A172 (cell line): ENCODE measurements at places on chromosomes 1 and 21.

GRCh38 chr1:78177708-78178270 is 132.0 kb downstream of the GIPC2 start:
- DNase-seq: no peak

GRCh38 chr1:64967381-64967780 is 1.0 kb upstream of the JAK1 start:
- peak; percentile 10 for DNase-seq

DNA sequence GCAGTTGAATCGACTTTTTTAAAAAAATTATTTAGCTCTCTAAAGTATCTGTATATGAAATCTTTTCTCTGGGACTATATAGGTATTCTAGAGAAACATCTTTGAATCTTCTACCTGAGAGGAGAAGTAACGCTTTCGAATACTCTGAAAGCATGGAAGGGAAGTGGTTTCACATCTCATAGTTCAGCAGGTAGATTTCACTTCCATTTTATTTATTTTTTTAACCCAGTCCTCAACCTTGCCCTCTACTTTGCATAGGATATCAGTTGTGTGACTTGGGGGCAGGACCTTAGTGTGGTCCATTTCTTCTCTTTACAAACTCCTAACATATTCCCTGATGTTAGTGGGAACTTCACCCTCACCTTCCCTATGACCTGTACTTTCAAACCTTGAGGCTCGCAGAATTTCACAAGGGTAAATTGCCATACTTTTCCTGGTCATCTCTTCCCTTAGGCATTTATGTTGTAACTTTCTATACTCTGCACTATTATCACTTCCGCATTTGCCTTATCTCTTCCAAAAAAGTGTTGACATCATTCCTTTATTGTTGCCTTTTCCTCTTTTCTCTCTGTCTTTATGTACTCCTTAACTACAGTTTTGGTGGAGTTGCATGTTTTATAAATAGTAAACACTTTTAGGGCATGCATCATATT is 1208.5 kb upstream of the ADGRL4 start:
- no peak for DNase-seq

DNA sequence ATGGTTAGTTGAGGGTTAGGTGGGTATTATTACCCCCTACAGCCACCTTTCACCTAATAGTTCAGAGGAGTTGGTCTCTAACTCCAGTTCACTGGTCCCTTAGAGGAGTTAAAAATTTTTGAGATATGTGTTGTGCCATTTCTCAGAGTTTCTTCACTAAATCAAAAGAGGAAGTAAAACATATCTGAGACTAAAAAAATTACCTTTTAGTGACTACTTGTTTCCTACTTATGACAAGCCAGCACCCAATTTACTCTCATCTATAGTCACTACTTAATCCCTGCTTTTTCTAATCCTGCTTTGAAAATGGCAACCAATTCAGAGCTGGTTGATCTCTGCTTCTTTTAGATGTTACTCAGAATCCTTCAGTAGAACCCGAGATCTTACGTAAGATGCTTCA is 1316.8 kb upstream of the B3GALT2 start:
- no peak for DNase-seq

DNA sequence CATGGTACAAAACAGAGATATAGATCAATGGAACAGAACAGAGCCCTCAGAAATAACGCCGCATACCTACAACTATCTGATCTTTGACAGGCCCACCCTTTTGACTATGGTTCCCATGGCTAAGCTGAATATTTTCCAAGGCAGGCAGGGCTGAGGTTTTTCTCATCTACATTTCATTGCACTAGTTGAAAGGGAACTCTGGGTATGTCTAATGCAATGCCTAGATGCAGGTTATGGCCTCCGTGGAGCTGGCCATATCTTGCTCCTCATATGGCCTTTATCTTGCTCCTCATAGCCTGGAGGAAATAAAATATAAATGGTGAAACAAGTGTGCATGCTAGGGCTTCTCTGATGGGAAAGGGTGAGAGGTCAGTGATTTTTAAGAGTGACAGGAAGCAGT is 10.6 kb downstream of the SPRR5 start:
- DNase-seq: no peak

DNA sequence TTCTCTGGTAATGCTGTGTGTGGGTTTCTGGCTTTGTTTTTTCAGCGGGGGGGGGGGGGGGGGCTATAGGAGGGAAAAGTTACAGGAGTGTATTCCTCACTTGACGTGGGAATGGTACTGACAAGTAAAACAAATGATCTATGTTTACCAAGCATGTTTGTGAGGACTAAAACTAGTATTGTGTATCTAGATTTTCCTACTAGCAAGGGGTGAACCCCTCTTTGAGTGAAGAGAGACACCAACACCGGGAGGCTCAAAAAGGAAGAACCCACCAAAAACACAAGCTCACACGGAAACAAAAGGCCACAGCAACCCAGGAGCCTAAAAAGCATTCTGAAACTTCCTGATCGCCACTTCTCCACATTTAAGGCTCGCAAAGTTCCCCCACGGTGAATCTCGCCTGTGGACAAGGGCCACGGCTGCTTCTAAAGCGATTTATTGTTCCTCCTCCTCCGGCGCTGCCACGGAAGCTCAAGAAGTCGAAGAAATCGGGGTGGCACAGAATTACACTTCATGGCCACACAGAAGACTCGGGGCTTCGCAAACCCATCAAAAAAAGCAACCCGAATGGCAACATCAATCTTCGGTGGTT is 703 bp downstream of the PUM1 start:
- DNase-seq: peak; percentile 3

- DNase-seq: peak; percentile 11
These were observed at the start of gene ILDR2 for GRCh38 chr1:166975361-166976129. TSS of gene ILDR2 (minus strand) at chr1:166975540. CDS start at chr1:166975268, 272 bp downstream.

DNA sequence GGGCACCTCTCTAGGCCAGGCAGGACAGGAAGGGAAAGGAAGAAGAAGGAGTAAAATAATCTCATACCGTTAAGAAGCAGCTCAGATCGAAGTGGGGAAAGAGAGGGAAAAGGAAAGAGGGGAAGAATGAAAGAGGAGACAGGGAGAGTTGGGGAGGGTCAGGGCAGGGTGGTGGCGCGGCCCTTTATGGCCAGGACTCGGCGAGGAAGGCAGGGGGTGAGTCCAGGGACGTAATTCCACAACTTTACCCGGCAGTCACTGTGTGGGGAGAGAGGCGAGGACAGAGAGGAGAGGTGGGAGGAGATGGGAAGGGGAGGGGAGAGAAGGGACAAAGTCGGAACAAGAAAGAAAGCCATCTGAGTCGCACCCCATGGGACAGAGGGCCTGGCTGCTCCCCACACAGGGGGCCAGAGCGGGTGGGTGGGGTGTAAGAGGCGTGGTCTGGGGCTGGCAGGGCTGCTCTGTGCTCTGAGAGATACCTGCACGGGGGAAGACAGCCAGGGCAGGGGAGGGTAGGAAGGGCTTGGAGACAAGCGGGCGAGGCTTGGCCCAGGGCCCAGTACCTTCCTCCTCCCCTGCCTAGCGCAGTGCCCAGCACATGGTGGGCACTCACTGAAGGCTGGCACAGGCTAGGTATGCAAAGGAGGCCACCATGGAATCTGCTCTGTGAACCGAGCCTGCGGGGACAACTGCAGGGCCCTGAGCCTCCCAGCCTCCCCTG is 49.4 kb downstream of the KIF21B start:
- DNase-seq: no peak

DNA sequence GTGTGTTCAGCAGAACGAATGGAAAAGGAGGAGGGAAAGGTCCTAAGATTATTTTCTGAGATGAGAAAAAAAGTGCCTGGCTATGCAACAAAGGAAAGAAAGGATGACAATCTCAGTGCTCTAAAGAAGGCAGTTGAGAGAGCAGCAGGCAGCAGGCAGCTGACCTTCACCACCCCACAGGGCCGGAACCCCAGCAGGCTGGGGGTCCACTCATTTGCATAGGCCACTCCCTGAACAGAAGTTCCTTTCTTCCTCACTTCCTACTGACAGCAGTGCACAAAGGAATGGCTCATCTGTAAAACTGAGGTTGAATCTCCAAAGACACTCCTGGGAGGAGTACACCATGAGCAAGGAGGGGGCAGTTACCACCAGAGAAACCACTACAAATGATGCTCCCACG is 41.4 kb upstream of the TNR start:
- DNase-seq: no peak

- peak; percentile 95 for DNase-seq
These were observed 64.4 kb downstream of the KCTD3 start for GRCh38 chr1:215631489-215631888.

DNA sequence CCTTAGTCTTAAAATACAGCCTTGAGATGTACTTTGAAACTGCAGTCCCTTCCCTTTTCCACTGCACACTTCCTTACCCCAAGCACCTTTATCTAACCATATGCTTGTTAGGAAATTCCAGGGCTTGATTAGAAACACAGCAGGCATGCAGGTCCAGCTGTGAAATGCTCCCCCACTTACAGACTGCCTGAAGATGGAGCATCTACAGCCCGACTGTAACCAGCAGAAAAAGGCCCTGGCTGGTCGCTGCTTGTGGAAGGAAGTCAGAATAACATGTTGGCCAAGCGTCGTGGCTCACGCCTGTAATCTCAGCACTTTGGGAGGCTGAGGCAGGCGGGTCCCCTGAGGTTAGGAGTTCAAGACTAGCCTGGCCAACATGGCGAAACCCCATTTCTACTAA is 37.2 kb downstream of the VN1R5 start:
- no peak for DNase-seq

- DNase-seq: no peak
These were observed 3.1 kb upstream of the SIM2 start for GRCh38 chr21:36695671-36696389.

GRCh38 chr1:189510827-189511226 is 966.8 kb downstream of the BRINP3 start:
- DNase-seq: no peak

DNA sequence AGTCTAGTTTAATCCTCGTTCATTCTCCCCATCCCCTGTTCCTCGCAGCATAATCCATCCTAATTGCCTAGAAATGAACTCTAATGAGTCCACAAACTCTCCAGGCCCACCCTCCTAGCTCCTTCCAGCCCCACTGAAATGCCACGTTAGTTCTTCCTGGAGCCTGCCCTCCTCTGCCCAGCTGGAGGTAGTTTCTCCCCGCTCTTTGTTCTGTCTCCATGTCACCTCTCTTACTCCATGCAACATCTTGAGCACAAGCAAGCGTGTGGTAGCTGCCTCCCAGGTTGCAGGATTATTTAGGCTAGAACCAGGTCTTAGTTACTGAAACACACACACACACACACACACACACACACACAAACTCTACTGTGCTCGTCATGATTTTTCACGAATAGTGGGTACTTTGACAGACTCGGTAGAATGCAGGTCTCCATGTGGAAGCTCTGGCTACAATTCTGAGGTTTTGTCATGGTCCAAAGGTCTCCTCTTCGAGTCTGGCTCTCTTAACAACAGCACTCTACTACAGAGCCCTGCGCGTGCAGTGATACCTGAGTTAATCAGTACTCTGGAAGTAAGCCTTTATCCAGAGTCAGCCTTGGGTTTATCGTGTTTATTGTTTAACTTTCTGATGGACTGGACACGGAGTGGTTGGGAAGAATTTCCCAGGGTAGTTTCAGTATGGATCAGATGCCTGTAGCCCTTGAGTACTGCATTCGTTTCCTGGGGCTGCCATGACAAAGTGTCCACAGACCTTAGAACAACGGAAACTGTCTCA is 27.5 kb downstream of the HUNK start:
- no peak for DNase-seq

DNA sequence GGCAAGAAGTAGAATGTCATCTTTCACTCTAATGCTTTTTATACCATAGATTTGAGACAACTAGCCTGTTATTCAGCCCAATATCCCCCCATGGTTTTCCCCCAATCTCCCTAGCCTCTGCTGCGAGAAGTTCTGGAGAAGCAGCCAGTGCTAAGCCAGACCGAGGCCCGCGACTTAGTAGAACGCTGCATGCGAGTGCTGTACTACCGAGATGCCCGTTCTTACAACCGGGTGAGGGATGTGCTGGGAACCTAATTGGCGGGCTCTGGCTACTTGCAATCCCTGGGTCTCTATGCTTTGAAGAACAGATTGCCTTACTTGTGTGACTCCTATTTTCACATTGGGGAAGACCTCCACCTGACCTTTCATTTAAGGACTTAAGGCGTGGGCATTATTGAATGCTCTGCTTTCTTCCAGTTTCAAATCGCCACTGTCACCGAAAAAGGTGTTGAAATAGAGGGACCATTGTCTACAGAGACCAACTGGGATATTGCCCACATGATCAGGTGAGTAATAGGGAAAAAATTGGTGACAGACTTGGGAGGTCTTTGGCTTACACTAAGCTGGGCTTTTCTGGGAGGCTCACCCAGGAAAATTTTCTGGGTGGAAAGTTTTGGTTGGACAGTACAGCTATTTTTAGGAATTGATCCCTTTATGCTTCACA is 1.9 kb downstream of the PSMB4 start:
- peak; percentile 47 for DNase-seq

DNA sequence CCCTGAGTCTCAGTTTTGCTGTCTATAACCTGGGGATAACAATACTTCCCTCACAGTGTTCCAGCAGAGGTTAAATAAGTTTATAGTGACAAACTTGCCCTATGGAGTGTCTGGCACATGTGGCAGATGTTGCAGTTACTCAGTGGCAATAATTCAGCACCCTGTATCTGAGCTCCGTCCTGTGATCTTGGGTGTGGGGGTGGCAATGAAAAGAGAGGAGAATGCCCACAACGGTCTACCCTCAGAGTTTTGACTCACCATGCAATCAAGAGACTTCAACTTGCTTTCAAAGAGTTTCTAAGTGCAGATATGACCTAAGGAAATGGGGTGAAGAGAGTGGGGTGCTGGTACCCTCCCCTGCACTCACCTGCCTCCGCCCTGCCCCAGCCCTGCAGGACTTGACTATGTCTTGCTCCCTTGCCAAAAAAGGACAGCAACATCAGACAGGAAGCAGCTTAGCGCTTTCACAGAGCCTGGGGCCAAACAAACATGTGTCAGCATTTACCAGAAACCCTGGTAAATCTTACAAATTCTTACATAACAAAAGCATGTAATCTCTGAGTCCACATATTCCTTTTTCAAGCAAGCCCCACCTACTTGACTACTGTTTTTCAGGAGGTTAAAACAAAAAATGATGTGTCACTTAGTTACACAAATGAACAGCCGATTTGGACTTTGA is 185.1 kb upstream of the CAMK1G start:
- DNase-seq: peak; percentile 88

DNA sequence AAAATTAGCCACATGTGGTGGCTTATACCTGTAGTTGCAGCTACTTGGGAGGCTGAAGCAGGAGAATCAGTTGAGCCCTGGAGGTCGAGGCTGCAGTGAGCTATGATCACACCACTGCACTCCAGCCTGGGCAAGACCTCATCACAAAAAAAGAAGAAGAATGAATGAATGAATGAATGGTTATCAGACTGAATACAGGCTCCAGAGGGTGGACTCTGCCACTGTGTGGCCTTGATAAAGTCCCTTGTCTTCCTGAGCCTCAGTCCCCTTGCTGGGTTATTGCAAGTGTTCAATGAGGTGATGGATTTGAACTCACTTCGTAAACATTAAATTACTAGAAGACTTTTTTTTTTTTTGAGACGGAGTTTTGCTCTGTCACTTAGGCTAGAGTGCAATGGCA is 24.7 kb downstream of the SHISAL2A start:
- DNase-seq: no peak
